ENCODE measurements at places on chromosomes 6 and 20. TPM values are rescaled to one million over a fixed set of nuclear protein-coding genes. Genes with fewer than 3 reads are reported as not detected.

Gene POU5F1
- not detected for total RNA-seq

Gene SLC22A2
- total RNA-seq = 0.12 TPM

Gene PBOV1
- not detected for total RNA-seq

Gene RBM38
- 6.2 TPM for total RNA-seq

Gene IP6K3
- total RNA-seq = 0.22 TPM

Gene GLP1R
- not detected for total RNA-seq

Gene TCF15
- total RNA-seq = not detected

Gene GINS1
- 6.0 TPM for total RNA-seq
